ENCODE measurements at places on chromosomes 16 and 17. TPM values are rescaled to one million over a fixed set of nuclear protein-coding genes. Genes with fewer than 3 reads are reported as not detected.

DNA sequence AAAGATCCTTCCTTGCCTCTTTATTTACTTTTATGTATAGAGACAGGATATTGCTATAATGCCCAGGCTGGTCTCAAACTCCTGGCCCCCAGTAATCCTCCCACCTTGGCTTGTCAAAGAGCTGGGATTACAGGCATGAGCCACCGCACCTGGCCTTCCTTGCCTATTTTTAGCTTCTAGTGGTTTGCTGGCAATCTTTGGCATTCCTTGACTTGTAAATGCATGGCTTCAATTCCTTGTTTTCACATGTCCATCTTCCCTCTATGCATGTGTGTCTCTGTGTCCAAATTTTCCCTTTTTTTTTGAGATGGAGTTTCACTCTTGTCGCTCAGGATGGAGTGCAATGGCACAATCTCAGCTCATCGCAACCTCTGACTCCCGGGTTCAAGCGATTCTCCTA, 22.5 kb downstream of the HEXIM2 start:
- no peak overlapping the region for H3K4me3 ChIP-seq
- H3K4me1 ChIP-seq = no peaks in the 10 kb centered on the region
- no peaks in the 10 kb centered on the region for H3K36me3 ChIP-seq
- peaks cover 1% of the 10 kb centered on the region for H3K27me3 ChIP-seq

DNA sequence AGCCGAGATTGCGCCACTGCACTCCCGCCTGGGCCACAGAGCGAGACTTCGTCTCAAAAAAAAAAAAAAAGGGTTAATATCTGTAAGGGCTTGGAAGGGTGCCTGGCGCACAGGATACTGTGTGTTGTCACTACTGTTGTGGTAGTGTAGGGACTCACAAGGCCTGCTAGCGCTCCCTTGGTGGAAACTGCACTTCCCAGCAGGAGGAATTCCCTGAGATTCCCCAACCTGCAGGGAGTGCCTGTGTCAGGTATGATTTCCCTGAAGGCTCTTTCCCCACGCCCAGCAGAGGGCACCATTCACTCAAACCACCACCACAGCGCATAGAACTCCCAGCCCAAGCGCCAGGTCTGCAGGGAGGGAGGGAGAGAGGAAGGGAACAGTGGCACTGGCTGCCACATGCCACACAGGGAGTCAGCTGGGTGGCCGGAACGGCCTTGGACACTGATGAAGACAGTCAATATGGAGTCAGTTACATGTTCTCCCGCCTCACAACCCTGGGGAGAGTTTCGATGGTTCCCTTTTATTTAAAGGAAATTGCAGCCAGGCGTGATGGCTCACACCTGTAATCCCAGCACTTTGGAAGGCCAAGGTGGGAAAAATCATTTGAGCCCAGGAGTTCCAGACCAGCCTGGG, 32.7 kb upstream of the CDH1 start:
- no peak overlapping the region for H3K27ac ChIP-seq
- no peak overlapping the region for H3K4me3 ChIP-seq
- no peaks in the 10 kb centered on the region for H3K27me3 ChIP-seq
- H3K4me1 ChIP-seq = no peaks in the 10 kb centered on the region
- no peaks in the 10 kb centered on the region for H3K36me3 ChIP-seq
- peak; percentile 68 for DNase-seq

- H3K27me3 ChIP-seq = peaks cover 43% of the 10 kb centered on the region
- H3K4me3 ChIP-seq = peak overlapping the region; percentile 53
Measured at GRCh38 chr16:67163999-67164558, 466 bp upstream of the HSF4 start.

DNA sequence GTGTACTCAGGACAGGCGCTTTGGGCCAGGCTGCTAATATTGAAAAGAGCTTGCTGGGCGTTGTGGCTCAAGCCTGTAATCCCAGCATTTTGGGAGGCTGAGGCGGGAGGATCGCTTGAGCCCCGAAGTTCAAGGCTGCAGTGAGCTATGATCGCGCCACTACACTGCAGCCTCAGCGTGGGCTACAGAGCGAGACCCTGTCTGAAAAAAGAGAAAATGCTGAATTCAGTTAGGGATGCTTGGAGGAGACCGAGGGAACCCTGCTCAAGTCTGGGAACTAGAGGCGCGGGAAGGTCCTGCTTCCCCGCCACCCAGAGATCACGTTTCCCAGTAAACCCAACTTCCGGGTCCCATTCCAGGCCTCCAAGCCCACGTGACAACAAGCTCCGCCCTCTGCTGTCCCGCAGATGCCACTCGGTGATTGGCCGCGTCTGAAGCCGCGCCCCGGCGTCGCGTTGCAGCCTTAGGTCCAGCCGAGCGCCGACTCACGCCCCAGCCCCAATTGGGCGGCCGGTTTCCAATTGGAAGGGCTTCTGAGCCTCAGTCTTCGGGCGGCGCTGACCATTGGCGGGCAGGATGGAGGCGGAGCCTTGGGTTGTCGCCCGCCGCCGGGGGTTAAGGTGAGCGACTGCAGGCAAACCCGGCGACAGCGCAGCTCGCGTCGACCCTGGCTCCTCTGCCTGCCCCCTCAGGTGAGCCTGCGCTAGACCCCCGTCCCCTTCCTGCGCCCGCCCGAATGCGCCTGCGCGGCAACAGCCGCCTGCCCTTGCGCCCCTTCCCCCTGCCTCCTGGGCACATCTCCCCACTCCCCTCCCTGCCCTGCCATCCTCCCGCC, at the start of gene PHKG2:
Gene PHKG2 (plus strand): TSS at position 627 of the 835 bp plus-strand sequence. CDS start 396 bp downstream, outside the sequence.
- DNase-seq = peak; percentile 99
- H3K36me3 ChIP-seq = peaks cover 39% of the 10 kb centered on the region
- peak within 1 kb of the TSS; percentile 86 for H3K27ac ChIP-seq
- H3K4me3 ChIP-seq = peak within 1 kb of the TSS; percentile 92

Gene EMP2
- total RNA-seq = not detected

Gene PRCD
- total RNA-seq = not detected

- no peaks in the 10 kb centered on the region for H3K4me1 ChIP-seq
- no peaks in the 10 kb centered on the region for H3K27me3 ChIP-seq
- no peak overlapping the region for H3K4me3 ChIP-seq
- no peak overlapping the region for H3K27ac ChIP-seq
Measured at GRCh38 chr16:27738596-27738995, 188.7 kb downstream of the KATNIP start.

GRCh38 chr16:16059895-16060590, 110.6 kb downstream of the ABCC1 start:
- H3K27ac ChIP-seq = peak overlapping the region; percentile 78
- H3K4me3 ChIP-seq = no peak overlapping the region
- peaks cover 32% of the 10 kb centered on the region for H3K4me1 ChIP-seq
- peaks cover 58% of the 10 kb centered on the region for H3K36me3 ChIP-seq
- no peak for DNase-seq

GRCh38 chr17:36923814-36924221, 13.5 kb upstream of the LHX1 start:
- H3K27ac ChIP-seq = no peak overlapping the region
- H3K4me1 ChIP-seq = peaks cover 20% of the 10 kb centered on the region
- DNase-seq = no peak
- no peak overlapping the region for H3K4me3 ChIP-seq
- H3K27me3 ChIP-seq = peaks cover 59% of the 10 kb centered on the region

- H3K27me3 ChIP-seq = no peaks in the 10 kb centered on the region
- no peak overlapping the region for H3K27ac ChIP-seq
- no peaks in the 10 kb centered on the region for H3K4me1 ChIP-seq
- DNase-seq = no peak
Measured at GRCh38 chr17:69492410-69493071, 78.0 kb downstream of the MAP2K6 start.

Gene GSG1L2
- total RNA-seq = not detected
